ENCODE measurements at places on chromosomes 2 and 18.

DNA sequence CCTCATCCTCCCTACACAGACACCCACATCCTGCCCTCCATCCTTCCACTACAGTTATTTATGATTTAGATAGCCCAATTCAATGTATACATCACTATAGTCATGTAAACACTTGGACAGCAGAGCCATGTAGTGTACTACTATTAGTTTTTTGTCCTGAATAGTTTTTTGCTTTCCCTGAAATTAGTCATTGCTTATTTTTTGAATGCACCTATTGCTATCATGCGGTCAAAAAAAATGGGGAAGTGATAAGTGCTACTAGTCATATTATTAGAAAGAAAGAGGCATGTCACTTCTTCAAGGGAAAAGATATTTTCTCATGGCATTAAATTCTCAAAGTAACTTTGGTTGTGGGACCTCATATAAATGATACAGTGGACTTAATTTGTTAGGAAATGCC is 6.8 kb upstream of the GREB1 start:
- no peak for DNase-seq

- no peak for DNase-seq
Measured at GRCh38 chr2:142874293-142874814, 3.1 kb upstream of the KYNU start.

DNA sequence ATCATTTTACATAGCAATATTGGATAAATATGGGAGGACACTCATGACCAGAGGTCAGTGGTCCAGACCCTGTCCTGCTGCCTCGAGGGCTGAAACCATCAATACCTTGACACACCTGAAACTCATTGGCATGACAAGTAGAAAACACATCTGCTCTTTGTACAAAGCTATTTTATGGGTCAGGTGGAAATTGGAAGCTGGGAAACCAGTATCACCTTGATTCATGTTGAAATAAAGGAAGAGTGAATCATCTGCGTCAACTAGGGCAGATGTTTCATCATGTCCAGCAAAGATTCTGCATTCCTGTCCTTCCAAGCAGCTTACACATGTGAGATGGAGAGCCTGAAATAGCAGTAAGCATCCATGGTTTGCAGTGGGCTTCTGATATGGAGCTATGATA is 80.0 kb upstream of the ERBB4 start:
- no peak for DNase-seq

GRCh38 chr2:19607931-19608771 is 249.7 kb upstream of the OSR1 start:
- no peak for DNase-seq

DNA sequence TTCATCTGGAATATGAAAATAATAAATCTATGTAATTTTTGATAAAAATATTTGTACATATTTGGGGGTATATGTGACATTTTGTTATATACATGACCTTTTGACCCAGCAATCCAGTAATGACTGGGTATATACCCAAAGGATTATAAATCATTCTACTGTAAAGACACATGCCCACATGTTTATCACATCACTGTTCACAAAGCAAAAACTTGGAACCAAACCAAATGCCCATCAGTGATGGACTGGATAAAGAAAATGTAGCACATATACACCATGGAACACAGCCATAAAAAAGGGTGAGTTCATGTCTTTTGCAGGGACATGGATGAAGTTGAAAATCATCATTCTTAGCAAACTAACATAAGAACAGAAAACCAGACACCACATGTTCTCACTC is 472.1 kb upstream of the DDX18 start:
- DNase-seq, result no peak

DNA sequence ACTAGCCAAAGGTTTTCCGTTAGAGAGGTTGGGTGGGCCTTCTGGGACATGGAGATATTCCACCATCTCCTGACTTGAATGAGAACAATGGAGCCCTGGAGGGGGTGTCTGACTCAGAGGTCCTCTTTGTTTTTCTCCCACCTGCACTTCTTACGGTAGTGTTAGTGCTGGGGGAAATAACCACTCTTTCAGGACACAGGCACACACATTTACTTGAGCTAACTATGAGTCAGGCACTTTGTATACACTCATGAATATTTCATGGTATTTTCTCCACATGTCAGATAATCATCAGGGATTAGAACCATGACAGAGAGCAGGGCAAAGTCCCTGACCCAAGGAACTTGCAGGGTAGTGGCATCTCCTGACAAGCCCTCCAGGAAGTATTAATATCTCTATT is 439.1 kb downstream of the TSN start:
- DNase-seq, result no peak

DNA sequence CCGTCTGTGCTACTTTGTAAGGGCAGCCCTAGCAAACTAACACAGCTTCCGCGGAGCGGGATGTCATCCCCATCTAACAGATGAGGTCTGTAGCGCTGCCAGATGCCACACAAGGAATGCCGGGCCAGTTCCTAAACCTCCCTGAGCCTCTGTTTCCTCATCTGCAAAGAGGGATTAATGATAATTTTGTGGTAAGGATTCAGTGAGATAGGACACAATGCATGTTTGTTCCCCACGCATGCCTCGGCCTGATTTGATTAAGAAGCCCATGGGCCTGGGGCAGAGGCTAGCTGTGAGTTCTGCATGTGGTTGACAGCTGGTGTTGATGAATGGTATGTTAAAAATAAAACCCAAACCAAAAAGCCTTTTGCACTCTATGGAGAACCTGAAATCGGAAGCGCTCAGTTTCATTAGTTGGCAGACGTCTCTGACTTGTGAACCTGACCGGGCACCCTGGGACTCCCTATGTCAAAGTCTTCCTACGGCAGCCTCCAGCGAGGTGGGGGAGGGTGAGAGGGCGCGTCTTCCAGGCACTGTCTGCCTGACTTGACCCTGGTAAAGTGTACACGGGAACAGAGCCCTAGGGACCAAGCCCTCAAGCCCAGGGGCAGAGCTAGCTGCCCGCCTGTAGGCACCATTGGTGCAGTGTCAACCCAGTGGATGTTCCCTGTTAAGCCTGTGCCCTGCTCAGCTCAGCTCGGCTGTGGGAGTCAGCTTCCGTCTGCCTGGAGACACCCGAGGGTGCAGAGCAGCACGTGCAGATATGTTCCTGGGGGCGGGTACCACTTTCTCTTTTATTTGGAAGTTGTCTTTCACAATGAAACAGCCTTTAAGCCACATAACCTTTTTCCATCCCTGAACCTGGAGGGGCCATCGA is 14.8 kb upstream of the INHBB start:
- no peak for DNase-seq

GRCh38 chr2:95061601-95062183 is 36.2 kb downstream of the MAL start:
- DNase-seq, result no peak

DNA sequence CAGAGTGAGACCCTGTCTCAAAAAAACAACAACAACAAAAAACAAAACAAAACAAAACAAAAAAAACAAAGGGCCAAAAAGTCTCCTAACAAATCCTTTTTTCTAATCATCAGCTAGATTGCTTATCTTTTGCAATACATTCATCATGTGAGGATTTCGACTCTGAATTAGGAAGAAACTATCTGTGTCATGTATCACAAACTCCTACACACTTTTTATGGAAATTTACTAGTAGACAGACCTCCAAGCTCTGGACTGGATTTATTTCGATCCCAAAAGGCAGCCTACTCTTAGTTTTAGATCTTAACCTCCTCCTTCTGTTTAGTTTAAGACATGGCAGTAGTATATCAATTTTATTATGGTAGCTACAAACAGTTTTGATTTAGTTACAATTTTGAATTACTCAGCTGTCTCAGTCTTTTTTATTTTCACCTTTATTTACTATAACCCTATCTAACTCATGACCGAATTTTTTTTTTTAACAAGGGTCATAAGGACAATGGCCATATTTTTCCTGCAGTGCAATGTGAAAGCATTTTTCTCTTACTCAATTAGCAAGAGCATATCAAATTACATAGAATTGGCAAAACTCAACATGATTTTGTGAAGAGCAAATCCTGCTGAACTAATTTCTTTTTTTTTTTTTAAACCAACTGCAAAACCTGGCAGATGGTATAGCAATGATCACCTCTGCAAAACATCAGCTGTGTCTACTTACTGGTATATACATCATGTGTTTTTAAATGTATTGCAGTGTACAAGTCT is 10.7 kb upstream of the CCDC88A start:
- no peak for DNase-seq

- DNase-seq, result no peak
Measured at GRCh38 chr2:70898363-70899240, 37.1 kb upstream of the ATP6V1B1 start.

DNA sequence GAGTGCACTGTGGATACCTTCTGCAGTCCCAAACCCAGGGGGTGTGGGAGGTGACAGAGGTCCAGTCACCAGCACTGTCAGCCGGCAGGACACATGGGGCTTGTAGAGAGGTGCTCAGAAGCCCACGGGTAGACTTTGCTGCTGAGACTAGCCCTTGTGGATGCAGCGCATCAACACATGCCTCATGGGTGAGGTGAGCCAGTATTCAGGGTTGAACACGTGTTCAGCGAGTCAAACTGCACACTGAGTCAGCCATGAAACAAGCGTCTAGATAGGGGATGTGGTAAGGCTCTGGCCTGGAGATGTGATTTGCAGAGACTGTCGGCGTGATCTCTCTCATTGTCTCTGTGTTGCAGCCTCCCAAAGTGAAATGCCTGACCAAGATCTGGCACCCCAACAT is 35.8 kb upstream of the SCLY start:
- no peak for DNase-seq

- DNase-seq, result peak; percentile 36
Measured at GRCh38 chr2:17166506-17166905, 351.7 kb downstream of the RAD51AP2 start.

DNA sequence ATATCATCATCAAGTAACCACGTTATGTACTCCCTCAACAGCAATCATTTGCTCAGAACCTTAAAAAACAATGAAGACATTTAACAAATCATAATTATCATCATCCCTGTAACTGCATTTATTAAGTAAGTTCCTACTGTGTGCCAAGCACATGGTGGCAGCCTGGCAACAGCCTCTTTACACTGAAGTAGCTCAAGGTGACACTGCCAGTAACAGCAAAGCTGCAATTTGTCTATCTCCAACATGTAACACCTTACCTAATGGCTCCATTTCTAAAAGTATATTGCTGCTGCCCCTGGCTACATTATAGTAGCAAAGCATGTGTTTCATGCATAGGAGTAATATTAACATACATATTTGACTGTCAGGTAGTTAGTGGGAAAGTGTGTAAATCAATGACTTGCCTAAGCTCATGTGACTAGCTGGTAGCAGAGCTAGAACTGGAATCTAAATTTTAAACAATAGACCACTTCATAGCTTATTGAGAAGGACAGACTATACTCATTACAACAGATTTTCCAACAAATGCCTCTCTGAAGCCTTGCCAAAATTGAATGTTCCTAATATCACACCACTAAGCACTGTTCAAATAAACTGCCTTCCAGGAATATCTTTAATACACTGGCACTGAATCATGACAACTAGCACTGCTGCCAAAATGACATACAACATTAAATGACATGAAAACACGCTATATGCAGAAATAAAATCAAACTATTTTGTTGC is 86.7 kb downstream of the L3MBTL4 start:
- DNase-seq, result peak; percentile 36

- DNase-seq, result no peak
Measured at GRCh38 chr2:133405252-133405651, 163.0 kb downstream of the NCKAP5 start.

DNA sequence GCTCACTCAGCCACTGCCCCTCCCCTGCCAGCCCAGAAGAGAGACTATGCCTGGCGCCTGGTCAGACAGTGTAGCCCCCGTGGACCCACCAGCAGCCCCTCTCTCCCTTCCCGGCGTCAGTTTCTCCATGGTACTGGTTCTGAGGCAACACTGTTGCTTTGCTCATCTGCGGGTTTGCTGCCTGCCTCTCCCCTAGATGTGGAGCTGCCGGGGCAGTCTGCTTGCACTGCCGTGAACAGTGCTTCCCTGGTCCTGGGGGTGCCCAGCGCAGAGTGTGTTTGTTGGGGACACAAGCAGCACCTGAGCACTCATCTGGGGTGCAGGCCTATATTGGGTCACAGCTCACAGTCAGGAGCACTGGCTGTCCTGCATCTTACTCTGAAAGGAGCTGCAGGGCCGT is 309.9 kb downstream of the NDUFA10 start:
- no peak for DNase-seq

- DNase-seq, result no peak
Measured at GRCh38 chr2:231376857-231377256, 18.7 kb upstream of the B3GNT7 start.

DNA sequence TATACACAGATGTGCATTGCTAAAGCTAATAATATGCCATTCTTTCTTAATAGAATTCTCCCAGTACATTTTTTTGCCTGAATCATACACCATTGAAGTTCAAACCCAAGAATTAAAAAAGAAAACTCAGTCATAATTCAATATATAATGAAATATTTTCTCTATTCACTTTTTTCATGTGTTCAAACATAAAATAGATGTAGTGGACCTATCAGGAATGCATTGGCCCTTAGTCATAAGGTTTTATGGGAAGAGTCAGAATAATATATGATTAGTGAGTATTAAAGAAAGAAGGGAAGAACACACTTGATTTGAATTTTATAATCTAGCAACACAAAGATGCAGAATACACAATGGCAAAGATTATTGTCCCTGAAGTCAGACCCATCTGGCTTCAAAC is 297.0 kb upstream of the COL3A1 start:
- DNase-seq, result no peak

DNA sequence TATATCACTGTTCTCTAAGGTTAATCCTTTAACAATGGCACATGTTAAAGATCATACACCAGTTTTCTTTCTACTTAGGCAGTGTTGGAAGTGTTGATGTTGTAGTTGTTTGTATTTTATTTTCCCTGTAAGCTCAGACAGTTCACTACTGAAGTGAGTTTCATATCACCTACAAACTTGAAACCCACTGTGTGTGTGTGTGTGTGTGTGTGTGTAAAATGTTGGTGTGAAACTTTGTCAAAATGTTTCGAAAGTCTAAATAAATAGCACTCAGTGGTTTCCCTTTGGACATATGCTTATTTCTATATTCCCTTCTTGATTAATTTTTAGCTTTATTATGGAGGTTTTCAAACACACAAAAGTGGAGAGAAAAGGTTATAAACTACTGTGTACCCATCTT is 79.8 kb upstream of the CAVIN2 start:
- no peak for DNase-seq

DNA sequence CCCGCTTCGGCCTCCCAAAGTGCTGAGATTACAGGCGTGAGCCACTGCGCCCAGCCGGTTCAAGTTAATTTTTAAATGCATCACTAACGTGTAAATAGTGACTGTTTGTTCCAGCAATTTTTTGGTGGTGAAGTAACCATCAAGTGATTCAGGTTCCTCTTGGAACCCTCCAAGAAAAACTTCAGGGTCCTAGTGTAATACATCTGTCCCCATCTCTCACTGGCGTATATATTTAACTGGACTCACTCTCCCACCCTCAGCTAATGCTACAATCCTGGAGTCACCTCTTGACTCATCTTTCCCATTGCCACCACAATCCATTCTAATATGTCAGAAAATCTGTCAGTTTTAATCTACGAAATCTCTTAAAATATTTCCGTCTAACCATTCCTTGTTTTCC is 10.3 kb downstream of the SULT1C4 start:
- no peak for DNase-seq

Data from NCI-H345 (cell line).